ENCODE measurements at places on chromosomes 7 and 10. TPM values are rescaled to one million over a fixed set of nuclear protein-coding genes. Genes with fewer than 3 reads are reported as not detected.

TSPAN15 gene
- total RNA-seq, result 16.8 TPM

ECHS1 gene
- total RNA-seq, result 34.3 TPM

SPDYE2 gene
- not detected for total RNA-seq

GJC3 gene
- not detected for total RNA-seq

ASZ1 gene
- not detected for total RNA-seq
